EH (cell line): ENCODE measurements at places on chromosomes 7 and 10.

DNA sequence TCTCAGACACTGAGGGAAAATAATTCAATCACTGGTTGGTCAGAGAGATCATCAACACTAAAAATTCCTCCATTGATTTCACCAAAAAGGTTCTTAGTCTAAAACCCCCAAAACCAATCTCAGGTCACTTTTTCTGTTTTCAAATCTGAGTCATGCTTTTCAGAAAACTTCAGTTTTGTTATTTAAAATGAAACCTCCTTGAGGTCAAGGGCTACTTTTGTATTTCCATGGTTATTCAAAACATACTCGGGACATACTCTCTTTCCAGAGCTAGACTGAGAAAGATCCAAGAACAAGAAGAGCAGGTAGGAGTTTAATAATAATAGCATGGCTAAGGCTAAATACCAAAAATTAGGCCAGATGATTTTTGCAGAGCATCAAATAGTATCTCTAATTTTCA, 152.8 kb downstream of the SDHAF3 start:
- no peak for DNase-seq

- DNase-seq = no peak
Measured at GRCh38 chr7:2409745-2410414, 6.5 kb downstream of the CHST12 start.

DNA sequence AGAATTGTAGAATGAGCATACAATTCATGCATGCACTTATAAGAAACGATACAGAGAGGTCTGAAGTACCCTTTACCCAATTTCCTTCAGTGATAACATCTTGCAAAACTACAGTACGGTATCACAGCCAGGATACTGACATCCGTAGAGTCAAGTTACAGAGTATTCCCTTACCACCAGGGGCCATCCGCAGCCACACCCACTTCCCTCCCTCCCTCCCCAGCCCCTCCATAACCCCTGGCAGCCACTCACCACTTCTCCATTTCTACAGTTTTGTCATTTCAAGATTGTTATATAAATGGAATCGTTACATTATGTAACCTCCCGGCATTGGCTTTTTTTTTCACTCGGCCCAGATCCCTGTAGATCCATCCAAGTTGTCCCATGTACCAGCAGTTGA, 113.6 kb upstream of the RET start:
- no peak for DNase-seq

- DNase-seq = peak; percentile 21
Measured at GRCh38 chr7:50851451-50851850, 68.8 kb upstream of the GRB10 start.

- DNase-seq = peak; percentile 93
Measured at GRCh38 chr10:511101-511848, 178.2 kb downstream of the DIP2C start.

DNA sequence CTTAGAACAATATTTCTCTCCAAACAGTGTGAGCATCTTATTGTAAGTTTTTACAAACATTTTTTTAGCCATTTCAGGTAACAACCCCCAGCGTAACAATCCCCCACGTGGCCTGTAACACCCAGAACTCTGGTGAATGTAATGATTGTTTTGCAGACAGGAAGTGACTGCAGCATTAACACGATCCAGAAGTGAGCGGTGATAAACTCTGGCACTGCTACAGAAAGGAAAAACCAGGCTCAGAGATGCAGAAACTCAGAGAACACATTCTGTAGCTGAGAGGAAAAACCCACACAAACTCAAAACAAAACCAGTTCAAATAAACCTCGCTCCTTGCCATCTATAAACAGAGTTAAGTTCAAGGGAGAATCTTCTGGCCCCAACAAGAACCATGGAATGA, 285.7 kb downstream of the FGFR2 start:
- DNase-seq = no peak

DNA sequence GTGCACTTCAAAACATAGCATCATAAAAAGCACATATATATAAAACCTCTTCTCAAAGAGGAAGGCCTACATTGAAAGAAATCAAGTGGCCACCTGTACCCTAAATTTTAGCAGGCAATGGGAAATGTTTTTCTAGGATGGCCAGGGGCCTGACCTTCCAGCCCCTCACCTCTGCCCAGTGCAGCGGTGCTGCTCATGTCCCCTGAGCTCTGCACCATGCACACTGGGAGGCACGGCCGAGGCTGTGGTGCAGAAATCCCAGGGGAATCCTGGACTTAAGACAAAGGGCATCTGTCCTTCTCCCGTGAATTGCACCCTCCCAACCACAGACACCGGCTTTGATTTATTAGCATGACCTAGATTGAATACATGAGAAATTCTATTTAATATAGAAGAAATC, 551.4 kb downstream of the GLRX3 start:
- no peak for DNase-seq

- DNase-seq = no peak
Measured at GRCh38 chr7:57245206-57245605, 113.0 kb upstream of the ZNF479 start.

DNA sequence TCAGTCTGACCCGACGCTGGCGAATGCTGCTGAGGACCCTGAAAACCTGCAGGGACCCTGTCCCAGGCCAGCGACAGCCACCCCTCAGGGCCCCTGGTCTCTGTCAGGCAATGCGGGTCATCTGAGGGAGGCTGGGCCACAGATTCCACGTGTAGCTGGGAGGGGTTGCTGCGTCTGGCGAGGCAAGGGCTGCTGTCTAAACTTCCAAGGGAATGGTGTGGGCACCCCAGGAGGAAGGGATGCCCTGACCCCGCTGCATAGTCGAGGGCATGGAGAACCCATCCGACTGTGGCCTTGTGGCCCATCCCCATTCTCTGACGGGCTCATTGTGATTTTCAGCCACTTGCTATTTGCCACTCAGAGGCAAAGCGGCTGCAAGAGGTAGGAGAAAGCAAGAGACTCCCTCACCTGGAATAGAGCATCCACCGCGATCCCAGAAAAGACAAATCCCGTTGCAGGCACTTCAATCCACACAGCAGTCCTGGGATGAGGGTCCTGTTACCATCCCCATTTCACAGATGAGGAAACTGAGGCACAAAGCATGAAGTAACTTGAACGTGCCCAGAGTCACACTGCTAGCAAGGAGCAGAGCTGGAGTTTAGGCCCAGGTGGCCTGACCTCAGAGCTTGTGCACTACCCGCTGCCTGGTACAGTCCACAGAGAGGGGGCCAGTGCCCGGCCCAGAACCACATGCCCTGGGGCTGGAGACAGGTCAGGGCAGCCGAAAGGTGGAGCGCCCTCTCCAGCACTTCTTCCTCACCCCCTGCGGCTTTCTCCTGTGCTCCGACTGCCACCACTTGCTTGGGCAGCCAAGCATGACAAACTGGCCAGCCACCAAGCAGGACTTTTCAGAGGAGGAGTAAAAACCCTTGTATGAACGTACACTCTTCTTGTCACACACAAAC, 163.8 kb upstream of the KLF14 start:
- no peak for DNase-seq

DNA sequence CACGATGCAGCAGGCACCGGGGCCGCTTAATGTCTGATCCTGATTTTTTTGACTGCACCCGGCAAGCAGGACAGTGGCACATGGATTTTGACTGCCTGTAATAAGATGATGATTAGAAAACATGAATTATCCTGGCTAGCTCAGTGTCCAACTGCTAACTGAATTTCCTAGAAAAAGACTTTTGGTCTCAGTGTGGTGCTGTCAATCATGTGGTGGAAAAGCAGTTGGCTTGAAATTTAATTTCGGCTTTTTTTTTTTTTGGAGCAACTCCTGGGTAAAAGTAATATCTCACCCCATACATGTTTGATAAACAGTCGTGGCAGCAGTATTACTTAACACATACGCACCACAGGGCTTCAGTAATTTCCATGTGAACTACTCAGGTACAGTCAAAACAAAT, 227.7 kb downstream of the FANK1 start:
- no peak for DNase-seq

- DNase-seq = no peak
Measured at GRCh38 chr7:129495987-129496386, 6.3 kb upstream of the SMKR1 start.

GRCh38 chr7:2107386-2108070, 125.2 kb downstream of the MAD1L1 start:
- no peak for DNase-seq

DNA sequence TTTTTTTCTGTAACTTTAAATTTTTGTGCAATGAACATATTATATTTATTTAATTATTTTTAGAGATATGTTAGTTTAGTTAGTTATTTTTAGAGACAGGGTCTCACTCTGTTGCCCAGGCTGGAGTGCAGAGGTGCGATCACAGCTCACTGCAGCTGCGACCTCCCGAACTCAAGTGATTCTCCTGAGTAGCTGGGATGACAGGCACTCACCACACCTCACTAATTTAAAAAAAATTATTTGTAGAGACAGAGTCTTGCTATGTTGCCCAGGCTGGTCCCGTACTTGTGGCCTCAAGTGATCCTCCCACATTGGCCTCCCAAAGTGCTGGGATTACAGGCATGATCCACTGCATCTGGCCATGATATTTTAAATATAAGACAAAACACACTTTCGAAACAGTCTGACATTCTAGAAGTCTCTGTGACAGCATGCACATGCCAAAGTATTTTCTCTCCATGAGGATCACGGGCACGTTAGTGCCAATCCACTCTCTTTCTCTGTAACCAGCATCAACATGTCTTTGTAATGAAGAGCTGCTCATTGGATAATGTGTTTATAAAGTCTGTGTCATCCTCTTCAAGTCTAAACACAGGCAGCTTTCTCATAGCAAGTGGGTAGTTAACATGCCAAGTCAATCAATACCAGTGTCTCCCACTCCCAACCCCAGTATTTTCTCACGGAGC, 137.4 kb downstream of the GLI3 start:
- DNase-seq = no peak

GRCh38 chr7:39099146-39099545, 121.4 kb downstream of the POU6F2 start:
- peak; percentile 2 for DNase-seq

- DNase-seq = no peak
Measured at GRCh38 chr7:106071999-106072714, 40.0 kb downstream of the SYPL1 start.

- no peak for DNase-seq
Measured at GRCh38 chr7:47325337-47325736, 256.6 kb downstream of the TNS3 start.

GRCh38 chr7:84790882-84791281, 396.0 kb downstream of the SEMA3D start:
- peak; percentile 67 for DNase-seq

- no peak for DNase-seq
Measured at GRCh38 chr7:25569765-25570164, 341.5 kb upstream of the NPVF start.

DNA sequence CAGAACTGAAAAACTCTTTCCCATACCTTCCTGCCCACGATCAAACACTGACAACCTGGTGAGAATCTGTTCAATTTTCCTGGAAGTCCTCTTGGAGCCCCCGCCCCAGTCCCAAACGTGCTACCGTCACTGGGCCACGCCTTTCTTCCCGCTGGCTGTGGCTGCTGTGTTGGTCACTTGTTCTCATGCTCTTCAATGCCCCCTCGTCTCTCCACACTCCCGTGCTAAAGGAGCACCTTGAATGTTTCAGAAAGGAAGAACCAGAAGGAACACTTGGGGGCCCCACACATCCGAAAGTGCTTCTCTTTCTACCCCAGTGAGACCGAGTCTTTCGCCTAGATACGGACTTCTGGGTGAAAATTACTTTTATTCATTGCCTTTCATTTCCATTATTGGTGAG, 215.1 kb downstream of the DIP2C start:
- DNase-seq = no peak

DNA sequence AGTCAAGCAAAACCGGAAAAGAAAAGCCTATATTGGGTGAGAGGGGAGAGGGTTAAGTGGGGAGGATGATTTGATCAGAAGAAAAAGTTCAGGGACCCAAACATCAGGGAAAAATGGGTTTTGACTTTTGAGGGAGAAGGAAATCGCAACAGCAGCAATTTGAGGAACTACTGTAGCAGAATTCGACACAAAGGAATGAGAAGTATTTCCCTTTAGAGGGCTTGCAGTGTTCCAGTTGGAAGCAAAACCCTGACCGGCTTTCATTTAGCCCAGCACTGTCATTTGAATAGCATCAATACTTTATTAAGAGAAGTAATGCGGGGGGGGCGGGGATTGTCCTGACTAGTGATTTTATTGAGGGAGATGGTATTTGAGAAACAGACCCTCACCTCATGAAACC, 37.2 kb upstream of the GATA3 start:
- peak; percentile 46 for DNase-seq

DNA sequence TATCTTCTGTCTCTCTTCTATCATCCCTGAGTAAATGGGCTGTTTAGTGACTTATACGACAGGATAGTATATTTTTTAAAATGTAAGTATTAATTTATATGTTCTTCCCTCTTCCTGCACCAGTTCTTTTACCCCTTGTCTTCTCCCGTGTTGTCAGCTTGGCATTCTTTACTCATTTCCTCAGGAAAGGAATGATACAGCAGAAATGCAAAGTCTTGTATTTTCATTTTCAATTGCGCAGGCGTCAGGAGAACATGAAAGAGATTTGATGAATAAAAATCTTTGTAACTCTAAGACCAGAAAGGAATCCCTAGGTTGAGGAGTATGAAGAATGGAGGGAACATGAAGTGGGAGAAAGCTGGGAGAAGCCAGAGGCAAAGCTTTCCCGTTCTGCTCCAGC, 18.8 kb upstream of the VPS41 start:
- no peak for DNase-seq

GRCh38 chr7:7662527-7662926, 22.0 kb downstream of the UMAD1 start:
- no peak for DNase-seq

DNA sequence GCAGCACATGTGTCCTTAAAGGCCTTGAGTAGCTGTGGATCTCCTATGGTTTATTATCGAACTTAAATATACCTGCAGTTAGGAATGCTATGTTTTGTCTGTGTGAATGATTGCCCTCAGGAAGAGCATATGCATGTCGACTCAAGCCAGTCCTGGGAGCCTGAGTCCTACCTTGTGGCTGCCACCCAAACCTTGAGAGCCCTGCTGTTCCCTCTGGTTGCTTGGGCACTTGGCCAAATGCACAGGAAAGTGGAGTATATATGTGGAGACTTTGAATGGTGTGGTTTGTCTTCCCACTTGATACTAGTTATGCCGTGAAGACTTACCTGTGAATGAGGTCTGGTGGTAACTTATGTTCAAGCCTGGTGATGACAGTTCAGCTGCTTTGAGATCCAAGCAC, 409.8 kb downstream of the LRMDA start:
- no peak for DNase-seq

DNA sequence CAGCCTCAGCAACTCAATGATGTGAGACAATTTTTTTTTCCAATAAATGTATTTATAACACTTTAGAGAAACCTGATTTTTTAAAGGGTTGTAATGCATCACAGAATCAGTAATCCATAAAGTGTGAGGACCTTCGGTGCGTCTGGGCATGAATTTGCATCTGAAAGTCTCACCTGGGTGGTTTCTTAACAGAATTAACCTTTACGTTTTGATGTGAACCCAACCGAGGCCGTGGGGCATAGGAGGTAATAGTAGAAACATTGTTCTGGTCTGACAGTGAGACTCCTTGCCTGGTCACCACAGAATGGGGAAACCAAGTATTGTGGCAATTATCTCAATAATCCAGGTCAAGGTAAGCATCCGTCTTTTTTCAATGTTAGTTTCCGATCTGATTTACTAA, 114.6 kb downstream of the PRKCQ start:
- no peak for DNase-seq

GRCh38 chr7:45582136-45582749, 8.1 kb downstream of the ADCY1 start:
- no peak for DNase-seq

GRCh38 chr10:108249940-108250339, 1085.4 kb upstream of the SORCS1 start:
- DNase-seq = no peak

GRCh38 chr7:1290679-1291356, 58.1 kb downstream of the UNCX start:
- peak; percentile 61 for DNase-seq

- no peak for DNase-seq
Measured at GRCh38 chr7:65915921-65916657, 43.2 kb downstream of the VKORC1L1 start.
